AG10803 (cell line): ENCODE measurements at places on chromosomes 4 and X.

- DNase-seq, result no peak
Observed at GRCh38 chr4:60455380-60455779, 744.7 kb upstream of the ADGRL3 start.

DNA sequence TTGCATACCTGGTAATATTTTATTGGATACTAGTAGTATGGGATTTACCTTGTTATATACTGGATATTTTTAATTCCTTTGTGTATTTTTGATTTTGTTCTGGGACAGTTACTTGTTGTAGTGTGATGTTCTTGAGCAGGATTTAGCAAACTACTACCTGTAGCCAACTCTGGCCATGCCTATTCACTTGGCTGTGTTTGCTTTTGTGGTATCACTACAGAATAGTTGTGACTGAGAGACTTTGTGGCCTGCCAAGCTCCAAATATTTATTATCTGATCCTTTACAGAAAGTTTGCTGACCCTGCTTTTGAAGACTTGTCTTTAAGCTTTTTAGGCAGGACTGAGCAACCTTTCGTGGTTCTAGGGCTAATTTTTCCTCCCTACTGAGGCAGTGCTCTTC, 17.8 kb downstream of the ZCCHC4 start:
- DNase-seq, result no peak

DNA sequence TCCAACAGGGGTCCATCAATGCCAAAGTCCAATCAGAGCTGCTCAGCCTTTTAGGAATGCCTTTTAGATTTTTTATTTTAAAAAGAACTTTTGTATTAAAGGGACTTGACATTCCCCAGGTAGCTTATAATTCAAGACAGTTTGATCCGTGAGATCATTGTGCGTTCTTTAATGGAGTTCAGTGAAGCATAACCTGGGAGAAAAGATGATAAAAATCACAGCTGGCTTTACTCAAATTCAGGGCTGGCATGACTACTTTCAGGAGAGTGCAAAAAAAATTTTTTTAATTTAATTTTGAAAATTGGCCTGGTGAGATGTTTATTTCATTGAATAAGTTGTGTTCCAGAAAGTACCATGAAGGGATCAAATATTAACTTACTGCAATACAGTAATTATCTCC, 118.2 kb downstream of the VCX2 start:
- no peak for DNase-seq

DNA sequence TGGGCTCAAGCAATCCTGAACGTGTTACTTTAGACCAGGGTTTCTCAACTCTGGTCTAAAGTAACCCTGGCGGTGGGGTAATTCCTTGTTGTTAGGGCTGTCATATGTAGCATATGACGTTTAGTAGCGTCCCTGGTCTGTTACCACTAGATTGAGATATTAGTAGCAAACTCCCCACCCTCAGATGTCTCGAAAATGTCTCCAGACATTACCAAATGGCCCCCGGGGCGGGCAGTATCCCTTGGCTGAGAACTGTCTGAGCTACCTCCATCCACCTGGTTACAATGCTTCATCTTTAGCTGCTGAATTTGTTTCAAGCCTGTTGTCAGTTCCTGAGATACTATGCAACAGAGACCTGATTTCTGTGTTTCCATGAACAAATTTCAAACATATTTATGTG, 56.7 kb downstream of the CLDN34 start:
- no peak for DNase-seq

DNA sequence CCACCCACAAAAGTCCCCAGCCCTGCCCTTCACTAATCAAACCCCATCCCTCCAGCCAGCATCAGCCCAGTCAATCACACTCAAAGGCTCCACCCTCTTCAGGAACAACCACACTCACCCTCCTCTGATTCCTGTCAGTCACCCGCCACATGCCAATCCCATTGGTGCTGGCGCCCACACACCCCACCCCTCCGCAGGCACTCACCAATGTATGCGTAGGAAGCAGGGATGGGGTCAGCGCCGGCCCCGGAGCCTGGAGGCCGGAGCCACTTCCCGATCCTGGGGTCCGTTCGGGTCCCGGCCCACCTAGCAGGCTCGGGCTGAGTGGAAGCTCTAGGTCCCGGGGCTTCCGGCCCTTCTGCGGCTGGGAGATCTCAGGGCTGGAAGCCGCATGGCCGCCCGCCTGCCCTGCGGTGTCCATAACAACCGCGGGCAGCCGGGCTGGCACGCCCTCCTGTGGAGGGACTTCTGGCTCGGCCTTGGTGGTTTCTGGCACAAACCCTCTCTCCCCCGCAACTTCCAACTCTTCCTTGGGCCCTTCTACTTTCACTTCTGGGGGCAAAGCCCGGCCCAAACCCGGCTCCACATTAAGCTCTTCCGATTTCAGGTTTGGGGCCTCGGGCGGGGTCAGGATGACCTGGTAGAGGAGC, 7.9 kb upstream of the CFP start:
- DNase-seq, result no peak

- no peak for DNase-seq
Observed at GRCh38 chr4:138992676-138993075, 22.9 kb upstream of the NOCT start.
